Mesothelial cell of epicardium (in vitro differentiated cells): ENCODE measurements at places on chromosomes 12 and 14. TPM values are rescaled to one million over a fixed set of nuclear protein-coding genes. Genes with fewer than 3 reads are reported as not detected.
A peak's percentile ranks its signal among the peaks of the same experiment; 100 is the strongest.

DNA sequence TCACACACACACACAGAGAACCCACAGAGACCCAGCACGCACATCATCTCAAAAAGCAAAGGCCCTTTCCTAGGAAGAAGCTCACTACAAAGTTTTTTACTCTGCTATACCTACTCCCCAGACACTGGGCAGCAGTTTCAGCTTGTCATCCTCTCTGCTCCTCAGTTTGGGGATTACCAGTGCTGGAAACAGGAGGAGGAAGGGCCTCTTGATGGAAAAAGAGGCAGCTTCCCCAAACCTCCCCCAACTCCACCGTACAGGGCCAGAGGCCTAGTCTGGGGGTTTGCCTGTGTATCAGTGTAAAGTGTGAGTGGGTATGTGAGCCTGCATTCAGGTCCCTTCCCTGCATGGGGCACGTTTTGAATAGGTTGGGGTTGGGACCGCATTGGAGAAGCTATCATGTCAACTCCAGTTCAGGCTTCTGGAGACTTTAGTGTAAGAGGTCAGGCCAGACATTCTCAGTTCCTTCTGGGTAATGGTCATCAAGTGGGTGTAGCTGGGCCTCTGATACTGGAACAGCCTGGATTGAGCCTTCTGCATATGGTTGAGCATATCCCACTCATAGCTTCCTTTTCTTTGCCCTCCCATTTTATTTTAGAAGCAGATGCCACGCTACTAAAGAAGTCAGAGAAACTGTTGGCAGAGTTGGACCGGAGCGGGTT, 1.2 kb downstream of the REM2 start:
- H3K27me3 ChIP-seq: no peaks in the 10 kb centered on the region
- peaks cover 53% of the 10 kb centered on the region for H3K4me1 ChIP-seq
- no peak for DNase-seq
- peaks cover 2% of the 10 kb centered on the region for H3K36me3 ChIP-seq
- H3K27ac ChIP-seq: peak overlapping the region; percentile 70

- H3K4me1 ChIP-seq: peaks cover 7% of the 10 kb centered on the region
- no peaks in the 10 kb centered on the region for H3K36me3 ChIP-seq
- peaks cover 28% of the 10 kb centered on the region for H3K27me3 ChIP-seq
- no peak overlapping the region for H3K4me3 ChIP-seq
These were observed 28.0 kb downstream of the NELL2 start for GRCh38 chr12:44847888-44848702.

GRCh38 chr12:88559772-88560171, 20.5 kb downstream of the KITLG start:
- DNase-seq: no peak
- no peak overlapping the region for H3K4me3 ChIP-seq
- H3K36me3 ChIP-seq: no peaks in the 10 kb centered on the region
- peaks cover 38% of the 10 kb centered on the region for H3K4me1 ChIP-seq

DNA sequence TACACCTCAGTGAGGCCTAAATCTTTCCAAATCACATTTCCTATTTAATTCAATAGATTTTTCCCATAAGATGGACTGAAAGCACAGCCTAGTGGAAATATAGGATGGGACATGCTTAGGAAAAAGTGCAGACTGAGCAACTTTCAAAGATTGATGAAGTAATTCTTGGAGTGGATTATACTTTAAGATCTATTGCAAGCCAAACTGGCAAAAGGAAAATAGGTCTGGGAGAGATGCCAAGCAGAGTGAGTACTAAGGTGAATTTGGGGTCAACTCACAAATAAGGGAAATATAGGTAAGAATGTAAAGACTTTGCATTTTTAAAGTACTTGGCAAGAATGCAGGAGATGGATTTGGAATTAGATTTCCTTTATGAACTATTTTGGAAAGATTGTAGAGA, 170.2 kb upstream of the FOXG1 start:
- H3K4me1 ChIP-seq: peaks cover 23% of the 10 kb centered on the region
- H3K4me3 ChIP-seq: no peak overlapping the region
- no peaks in the 10 kb centered on the region for H3K27me3 ChIP-seq
- no peak for DNase-seq
- H3K27ac ChIP-seq: peak overlapping the region; percentile 39

DNA sequence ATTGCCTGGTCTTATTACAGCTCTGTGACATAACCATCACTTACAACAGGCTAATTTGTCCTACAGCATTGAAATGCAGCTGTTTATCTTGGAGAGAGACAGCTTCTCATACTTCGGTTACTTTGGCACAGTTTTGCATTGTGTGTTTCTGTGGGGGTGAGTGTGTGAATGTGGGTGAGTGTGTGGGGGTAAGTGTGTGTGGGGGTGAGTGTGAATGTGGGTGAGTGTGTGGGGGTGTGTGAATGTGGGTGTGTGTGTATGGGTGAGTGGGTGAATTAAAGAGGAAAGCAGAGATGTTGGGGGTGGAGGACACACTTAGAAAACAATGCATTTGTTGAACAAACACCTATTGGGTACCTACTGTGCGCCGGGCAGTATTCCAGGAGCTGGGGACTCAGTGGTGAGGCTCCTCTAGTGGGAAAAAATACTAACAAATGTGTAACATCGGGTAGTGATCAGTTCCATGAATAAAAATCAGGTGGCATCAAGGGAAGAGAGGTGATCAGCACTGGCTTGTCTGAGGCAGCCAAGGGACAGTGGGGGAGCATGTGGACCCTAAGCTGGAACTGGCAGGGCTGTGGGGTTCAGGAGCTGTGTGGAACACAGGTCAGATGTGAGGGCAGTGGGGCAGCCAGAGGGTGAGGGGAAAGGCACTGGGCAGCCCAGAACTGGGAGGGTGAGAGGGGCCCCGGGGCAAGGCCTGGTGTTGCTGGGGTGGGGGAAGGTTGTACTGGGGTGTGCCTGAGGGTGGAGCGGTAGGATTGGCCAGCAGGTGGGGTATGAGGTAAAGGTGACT, 44.1 kb upstream of the AMN start:
- no peak overlapping the region for H3K4me3 ChIP-seq
- H3K27me3 ChIP-seq: no peaks in the 10 kb centered on the region
- no peaks in the 10 kb centered on the region for H3K4me1 ChIP-seq
- peaks cover 14% of the 10 kb centered on the region for H3K36me3 ChIP-seq

GRCh38 chr14:85293612-85294234, 236.2 kb upstream of the FLRT2 start:
- H3K36me3 ChIP-seq: no peaks in the 10 kb centered on the region
- no peak overlapping the region for H3K27ac ChIP-seq
- no peak for DNase-seq
- no peaks in the 10 kb centered on the region for H3K27me3 ChIP-seq
- H3K4me3 ChIP-seq: no peak overlapping the region

GRCh38 chr12:48336061-48336460, 14.7 kb downstream of the ZNF641 start:
- no peak overlapping the region for H3K27ac ChIP-seq
- no peak overlapping the region for H3K4me3 ChIP-seq
- no peak for DNase-seq
- H3K36me3 ChIP-seq: peaks cover 25% of the 10 kb centered on the region
- H3K4me1 ChIP-seq: peaks cover 1% of the 10 kb centered on the region

DNA sequence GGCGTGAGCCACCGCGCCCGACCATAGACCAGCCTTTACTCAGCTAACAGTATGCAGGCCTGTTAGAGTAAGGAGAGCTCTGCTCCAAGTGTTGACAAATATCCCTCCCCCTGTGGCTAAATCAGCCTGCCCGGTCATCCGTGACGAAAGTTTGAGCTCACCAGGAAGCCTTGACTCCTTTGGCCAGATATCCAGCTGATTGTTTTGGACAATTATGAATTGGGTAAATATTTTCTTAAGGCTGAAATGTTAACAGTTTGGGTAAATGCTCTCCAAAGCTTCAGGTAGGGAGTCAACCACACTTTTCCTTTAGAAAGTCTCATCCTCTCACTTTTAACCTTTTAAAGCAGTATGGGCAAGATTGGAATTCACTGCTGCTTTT, 157.9 kb downstream of the PAWR start:
- peaks cover 17% of the 10 kb centered on the region for H3K4me1 ChIP-seq
- DNase-seq: no peak
- H3K36me3 ChIP-seq: no peaks in the 10 kb centered on the region

DNA sequence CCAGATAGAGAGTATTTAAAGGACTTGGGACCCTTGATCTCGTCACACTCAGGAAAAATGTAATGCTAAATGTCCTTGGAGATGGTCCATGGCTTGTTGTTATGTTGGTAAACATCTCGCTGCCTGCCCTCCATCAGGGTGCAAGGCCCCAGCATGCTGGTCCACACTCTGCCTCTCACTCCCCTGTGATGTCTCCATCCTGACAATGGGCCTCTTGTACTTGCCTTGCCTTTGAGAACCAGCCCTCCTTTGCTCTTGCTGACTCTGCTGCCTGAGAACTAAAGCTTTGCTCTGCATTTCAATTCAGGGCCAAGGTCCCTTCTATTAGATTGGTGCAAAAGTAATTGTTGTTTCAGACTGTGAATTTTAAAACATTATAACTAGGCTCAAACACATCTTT, 131.0 kb upstream of the LMNTD1 start:
- H3K4me1 ChIP-seq: no peaks in the 10 kb centered on the region
- H3K36me3 ChIP-seq: no peaks in the 10 kb centered on the region
- no peak overlapping the region for H3K27ac ChIP-seq
- no peak overlapping the region for H3K4me3 ChIP-seq

- H3K4me3 ChIP-seq: no peak overlapping the region
- no peak for DNase-seq
- H3K27ac ChIP-seq: no peak overlapping the region
- H3K36me3 ChIP-seq: no peaks in the 10 kb centered on the region
- H3K27me3 ChIP-seq: peaks cover 40% of the 10 kb centered on the region
These were observed 43.6 kb downstream of the ANO2 start for GRCh38 chr12:5901416-5901815.

DNA sequence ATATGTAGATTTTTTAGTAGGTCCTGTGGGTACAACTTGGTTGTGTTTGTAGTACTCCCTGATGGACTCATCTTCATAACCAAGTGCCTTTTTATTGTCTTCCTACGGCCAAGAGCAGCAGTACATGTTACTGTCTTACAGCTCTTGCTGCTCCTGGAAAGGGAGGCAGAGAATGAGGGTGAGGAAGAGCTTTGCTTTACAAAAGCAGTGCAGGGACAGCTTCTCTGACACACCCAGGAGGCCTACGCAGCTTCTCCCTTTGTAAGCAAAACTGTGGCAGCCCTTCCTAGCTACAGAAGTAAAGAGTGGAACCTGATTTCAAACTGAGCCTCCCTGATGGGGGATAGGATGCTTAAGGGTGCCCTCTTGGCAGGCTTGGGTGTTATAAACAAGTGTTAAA, 18.6 kb downstream of the MYRFL start:
- H3K27me3 ChIP-seq: peaks cover 4% of the 10 kb centered on the region
- no peaks in the 10 kb centered on the region for H3K36me3 ChIP-seq
- DNase-seq: no peak
- no peak overlapping the region for H3K4me3 ChIP-seq

DNA sequence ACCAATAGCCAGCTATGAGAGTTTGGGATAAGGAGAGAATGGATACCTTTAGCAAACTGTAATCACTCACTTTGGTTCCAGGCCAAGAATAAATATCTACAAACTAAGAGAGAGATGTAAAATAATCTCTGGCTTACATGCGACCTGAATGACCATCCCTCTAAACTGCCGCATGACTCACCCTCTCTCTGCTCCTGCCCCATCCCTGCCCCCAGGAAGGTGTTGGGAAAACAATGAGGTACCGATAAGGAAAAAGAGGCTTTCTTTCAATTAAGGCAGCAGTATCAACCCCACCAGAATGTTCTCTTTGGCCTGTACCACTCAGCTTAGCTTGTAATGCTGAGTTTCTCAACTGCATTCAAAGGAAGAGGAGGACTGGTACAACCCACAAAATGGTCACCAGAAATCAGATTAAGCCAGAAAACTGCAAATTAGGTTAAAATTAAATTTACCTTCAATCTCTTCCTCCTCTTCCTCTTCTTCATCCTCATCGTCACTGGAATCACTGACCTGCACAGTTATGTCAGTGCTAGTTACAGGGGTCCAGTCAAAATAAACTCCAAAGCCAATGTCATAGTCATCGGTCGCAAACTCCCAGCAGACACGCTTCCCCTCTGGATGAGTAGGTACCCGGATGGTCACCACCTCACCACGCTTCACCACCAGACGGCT, 22.0 kb downstream of the GSTZ1 start:
- no peaks in the 10 kb centered on the region for H3K27me3 ChIP-seq
- H3K4me3 ChIP-seq: no peak overlapping the region
- H3K27ac ChIP-seq: peak overlapping the region; percentile 66
- no peak for DNase-seq

DNA sequence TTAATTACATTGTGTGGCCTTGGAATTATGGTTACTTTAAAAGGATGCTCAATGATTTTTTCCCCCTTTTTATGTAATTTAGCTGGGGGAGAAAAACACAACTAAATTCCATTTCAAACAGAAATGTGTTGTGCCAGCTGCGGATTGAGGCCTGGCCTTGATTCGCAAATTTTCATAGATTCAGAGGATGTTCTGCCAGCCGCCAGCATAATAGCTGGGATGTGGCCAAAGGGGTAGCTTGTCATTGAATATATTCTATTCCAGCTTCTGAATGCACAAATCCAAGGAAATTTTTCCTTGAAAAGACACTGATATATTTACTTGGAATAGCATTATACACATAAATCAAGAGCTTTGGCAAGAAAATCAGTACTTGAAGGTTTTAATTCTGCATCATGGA, 43.7 kb downstream of the TRHDE start:
- no peak overlapping the region for H3K4me3 ChIP-seq
- no peak for DNase-seq
- H3K36me3 ChIP-seq: no peaks in the 10 kb centered on the region
- H3K4me1 ChIP-seq: no peaks in the 10 kb centered on the region
- H3K27me3 ChIP-seq: peaks cover 2% of the 10 kb centered on the region

- no peak for DNase-seq
- peaks cover 14% of the 10 kb centered on the region for H3K4me1 ChIP-seq
- peak overlapping the region; percentile 83 for H3K27ac ChIP-seq
- peak overlapping the region; percentile 77 for H3K4me3 ChIP-seq
- H3K27me3 ChIP-seq: peaks cover 2% of the 10 kb centered on the region
These were observed 615 bp downstream of the DDX51 start for GRCh38 chr12:132143336-132144071.

NRIP2 gene
- total RNA-seq: 0.14 TPM in 1 of 3 replicates, not detected in the others

DEPDC4 gene
- 3.6 to 6.5 TPM (median 4.2 TPM) in 3 replicates for total RNA-seq

METAP2 gene
- 78.9 to 92.2 TPM (median 91.1 TPM) in 3 replicates for total RNA-seq

POTEG gene
- total RNA-seq: not detected in 3 replicates

TRPV4 gene
- 3.7 to 4.3 TPM (median 4.1 TPM) in 3 replicates for total RNA-seq

HOXC10 gene
- total RNA-seq: 0.95 to 0.97 TPM (median 0.96 TPM) in 3 replicates

EAPP gene
- total RNA-seq: 41.4 to 48.4 TPM (median 43.8 TPM) in 3 replicates

PLD4 gene
- 0.58 to 0.78 TPM (median 0.75 TPM) in 3 replicates for total RNA-seq

ACADS gene
- 11.9 to 12.8 TPM (median 11.9 TPM) in 3 replicates for total RNA-seq

LRRK2 gene
- 1.4 to 1.7 TPM (median 1.6 TPM) in 3 replicates for total RNA-seq

TAS2R9 gene
- total RNA-seq: 0.50 to 0.64 TPM (median 0.56 TPM) in 3 replicates
